ENCODE measurements at places on chromosomes 5 and 9.

- DNase-seq, result no peak
Measured at GRCh38 chr5:17069995-17070511, 134.0 kb upstream of the MYO10 start.

GRCh38 chr9:95273369-95274022 is 44.0 kb downstream of the FANCC start:
- no peak for DNase-seq

- no peak for DNase-seq
Measured at GRCh38 chr9:21817176-21817575, 14.7 kb downstream of the MTAP start.

GRCh38 chr5:132446621-132447020 is 44.0 kb downstream of the IRF1 start:
- DNase-seq, result peak; percentile 83

DNA sequence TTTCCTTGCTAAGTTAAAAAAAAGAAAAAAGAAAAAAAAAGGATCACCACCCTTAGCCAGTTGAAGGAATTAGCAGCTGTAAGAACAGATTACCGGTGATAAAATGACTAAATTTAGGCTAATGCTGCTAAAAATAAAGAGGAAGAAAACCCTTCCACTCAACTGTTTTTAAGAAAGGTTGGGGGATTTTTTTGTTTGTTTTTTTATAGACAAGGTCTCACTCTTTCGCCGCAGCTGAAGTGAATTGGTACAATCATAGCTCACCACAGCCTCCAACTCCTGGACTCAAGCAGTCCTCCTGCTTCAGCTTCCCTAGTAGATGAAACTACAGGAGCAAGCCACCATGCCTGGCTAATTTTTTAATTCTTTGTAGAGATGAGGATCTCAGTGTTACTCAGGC is 101.7 kb downstream of the SNCAIP start:
- DNase-seq, result no peak
